Osteoblast (primary cell): ENCODE measurements at places on chromosomes 3 and 15. TPM values are rescaled to one million over a fixed set of nuclear protein-coding genes. Genes with fewer than 3 reads are reported as not detected.

GRCh38 chr3:143226678-143227291 is 107.2 kb downstream of the CHST2 start:
- no peak for DNase-seq

DNA sequence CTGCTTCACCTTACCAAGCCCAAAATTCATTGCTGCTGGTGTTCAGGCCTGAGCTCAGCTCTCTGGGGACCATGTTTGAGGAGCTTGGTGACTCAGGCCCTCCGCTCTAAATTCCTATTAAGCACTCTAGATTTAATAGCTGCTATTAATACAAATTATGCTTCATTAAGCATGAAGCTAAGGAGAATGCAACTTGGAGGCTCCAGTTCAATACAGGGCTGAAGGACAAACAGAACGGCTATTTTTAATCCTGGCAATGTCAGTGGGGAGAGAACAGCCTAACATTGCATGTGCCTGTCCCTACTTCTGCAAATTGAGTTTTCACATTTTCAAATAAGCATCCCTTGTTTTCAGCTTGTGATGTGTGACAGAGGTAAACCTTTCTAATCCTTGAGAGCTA is 80.1 kb upstream of the TRIM42 start:
- DNase-seq = no peak

DNA sequence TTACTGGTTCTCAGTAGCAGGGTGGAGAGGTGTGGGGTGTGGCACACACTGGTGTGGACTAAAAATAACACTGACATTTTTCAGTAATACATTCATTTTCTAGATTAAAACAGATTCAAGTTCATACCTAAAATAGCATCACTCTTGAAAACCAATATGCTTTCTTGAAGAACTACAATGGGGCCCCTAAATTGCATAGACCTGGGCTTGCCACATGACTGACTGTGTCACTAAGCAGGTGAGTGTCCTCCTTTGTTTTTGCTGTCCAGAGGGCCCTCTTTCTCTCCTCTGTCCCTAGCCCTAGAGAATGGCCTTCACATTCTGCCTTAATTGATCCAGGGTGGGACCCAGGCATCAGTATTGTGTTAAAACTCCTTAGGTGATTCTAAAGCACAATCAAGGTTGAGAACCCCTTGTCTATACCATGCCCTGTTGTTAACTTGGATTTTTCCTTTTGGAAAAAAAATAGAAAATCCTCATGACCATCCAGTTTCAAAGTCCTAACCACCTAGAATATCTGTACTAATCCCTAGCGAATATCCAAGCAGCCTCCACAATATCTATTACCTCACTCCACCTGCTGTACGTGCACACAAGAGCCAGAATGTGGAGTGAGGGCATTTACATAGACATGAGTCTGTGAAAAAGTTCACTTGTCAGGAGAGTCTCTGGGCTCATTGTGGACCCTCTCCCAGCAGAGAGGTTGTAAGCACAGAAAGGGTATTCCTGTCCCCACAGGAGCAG is 18.7 kb upstream of the TMEM41A start:
- DNase-seq = peak; percentile 6

DNA sequence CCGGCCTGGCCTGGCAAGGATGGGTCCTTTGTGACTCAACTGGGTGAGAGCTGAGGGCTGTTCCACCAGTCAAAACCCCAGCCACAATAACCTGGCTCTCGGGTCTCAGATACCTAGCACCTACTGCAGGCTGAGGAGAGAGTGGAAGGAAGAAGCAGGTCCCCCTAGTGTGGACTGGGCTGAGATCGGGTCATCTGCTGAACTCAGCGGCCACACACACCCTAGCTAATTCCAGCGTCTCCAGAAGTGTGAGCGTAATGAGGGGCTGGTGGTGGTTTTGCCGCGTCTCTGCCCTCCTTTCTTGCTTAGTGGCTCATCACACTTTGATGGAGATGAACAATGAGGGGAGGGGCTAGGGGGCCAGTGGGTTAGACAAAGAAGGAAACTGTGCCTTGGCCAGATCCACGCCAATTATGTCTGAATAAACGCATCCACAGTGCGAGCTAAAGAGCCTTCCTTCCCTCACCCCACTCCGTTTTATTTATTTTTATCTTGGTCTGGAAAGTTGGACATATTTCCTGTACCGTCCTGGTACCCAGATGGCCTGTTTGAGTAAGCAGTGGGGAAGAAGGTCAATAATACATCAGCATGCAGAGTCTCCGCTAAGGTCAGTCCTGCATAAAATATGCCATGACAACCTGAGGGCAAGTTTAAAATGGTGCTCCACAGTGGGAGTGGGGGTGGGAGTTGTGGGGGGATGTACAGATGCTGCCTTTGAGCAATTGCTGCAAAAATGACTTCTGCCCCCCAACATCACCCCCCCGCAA is 370.0 kb downstream of the WDR72 start:
- DNase-seq = no peak

DNA sequence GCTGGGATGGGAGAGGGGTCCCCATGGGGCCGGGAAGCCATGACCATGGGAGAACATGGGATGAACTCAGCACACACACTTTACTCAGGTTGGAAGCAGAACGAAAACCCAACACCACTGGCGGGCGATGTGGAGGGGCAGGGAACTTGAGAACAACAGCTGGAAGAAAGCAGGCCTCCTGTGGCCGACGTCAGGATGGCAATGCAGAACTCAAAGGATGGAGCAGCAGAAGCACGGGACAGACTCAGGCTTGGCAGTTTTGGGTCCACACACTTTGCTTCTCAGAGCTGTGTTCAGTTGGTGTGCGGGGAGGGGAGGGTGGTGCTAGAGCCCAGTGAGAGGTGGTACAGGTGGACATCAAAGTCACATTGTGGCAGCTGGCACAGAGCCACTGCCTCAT is 80.7 kb downstream of the SEC22A start:
- DNase-seq = no peak

DNA sequence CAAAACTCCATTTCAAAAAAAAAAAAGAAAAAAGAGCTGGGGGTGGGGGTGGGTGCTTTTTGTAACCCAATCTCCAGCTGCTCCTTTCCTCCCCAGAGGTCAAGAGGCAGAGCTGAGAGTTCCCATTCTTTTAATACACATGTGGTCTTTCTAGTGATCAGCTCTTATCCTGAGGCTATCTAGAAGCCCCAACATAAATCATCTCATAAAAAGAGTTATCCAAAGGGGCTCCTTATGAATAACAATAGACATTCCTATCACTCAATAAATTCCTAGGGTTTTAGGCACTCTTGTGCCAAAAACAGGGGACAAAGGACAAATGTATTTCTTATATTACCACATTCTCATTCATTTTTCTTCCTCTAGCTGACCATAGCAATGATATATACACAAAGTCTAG is 25.1 kb upstream of the GAP43 start:
- no peak for DNase-seq

DNA sequence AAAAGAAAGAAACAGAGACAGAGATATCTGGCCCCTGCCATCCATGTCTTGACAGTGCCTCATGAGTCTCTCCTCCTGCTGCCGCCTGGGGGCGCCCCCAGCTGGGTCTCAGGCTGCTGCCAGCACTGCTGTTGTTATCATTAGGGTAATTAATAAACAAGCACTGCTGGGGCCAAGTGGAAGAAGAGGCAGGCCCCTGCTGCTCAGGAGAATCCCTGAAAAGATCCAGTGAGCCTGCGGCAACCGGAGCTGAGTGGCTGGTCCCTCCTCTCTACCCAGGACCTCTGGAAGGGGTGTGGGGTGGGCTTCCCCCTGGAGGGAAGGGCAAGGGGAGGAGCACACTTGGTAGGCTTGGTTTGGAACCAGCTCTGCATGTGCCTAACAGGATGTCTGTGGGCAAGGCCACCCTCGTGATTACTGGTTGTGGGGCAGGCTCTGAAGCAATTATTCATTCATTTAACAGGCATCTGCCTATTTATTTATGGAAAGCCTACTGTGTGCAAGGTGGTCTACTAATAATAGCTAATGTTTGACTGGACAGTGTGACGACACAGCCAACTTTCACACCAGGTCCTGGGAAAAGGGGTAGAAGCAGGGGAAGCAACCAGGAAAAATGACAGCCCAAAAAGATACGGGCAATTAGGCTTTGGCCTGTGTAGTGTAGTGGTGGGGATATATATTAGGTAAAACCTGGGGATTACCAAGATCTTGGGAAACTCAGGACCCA is 1.2 kb upstream of the TYRO3 start:
- DNase-seq = peak; percentile 97

GRCh38 chr3:155064920-155065319 is 15.2 kb upstream of the MME start:
- DNase-seq = no peak

DNA sequence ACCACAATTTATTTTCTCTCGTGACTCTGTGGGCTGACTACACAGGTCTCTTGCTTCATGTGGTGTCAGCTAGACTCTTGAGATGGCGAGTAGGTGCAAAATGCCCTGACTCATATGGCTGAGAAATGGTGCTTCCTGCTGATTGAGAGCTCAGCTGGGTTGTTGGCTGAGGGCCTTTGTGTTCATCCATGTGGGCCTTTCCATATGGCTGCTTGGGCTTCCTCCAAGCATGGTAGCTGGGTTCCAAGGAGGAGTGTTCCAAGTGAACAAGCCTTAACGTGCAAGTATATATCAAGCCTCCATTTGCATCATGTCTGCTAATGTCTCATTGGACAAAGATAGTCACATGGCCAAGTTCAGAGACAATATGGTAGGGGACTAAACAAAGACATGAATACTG is 164.0 kb downstream of the PDCD6IP start:
- DNase-seq = no peak

DNA sequence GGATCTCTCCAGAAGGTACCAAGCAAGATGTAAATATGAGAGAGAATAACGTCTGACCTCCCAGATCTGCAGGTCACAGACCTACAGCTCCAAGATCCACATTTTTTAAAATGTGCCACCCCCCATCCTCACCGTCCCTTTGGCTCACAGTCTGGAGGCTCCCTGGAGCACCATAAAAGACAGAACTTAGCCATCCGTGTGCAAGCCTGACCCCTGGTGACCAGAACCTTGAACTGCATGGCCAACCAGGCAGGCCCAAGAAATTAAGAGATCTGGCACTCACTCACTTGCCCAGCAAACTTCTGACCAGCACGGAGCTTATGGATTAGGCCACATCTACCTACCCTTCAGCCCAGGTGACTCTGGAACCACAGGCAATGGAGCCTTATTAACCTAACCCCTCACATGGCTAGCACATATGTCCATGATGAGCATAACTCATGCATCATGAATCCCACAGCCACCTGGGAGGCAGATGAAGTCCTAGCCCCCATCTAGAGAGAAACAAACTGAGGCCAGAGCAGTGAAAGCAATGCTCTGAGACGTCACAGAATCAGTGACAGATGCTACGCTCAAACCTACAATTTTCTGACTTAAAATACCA is 275.3 kb downstream of the UACA start:
- DNase-seq = no peak

DNA sequence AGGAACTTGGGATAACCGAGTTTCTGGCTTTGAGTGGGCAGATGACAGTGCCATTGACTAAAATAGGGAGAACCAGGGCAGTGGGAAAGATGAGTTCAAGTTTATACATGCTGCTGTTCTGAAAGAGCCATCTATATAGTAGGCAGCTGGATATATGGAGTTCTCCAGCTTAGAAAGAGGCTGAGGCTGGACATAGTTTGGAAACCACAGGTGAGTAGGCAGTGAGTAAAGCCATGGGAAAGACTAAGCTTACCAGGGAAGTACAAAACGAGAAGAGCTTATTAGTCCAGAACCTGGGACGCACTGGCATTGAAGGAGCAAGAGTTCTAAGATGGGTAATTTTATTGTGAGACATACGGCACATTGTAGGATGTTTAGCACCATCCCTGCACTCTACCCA is 54.2 kb downstream of the MSL2 start:
- no peak for DNase-seq

DNA sequence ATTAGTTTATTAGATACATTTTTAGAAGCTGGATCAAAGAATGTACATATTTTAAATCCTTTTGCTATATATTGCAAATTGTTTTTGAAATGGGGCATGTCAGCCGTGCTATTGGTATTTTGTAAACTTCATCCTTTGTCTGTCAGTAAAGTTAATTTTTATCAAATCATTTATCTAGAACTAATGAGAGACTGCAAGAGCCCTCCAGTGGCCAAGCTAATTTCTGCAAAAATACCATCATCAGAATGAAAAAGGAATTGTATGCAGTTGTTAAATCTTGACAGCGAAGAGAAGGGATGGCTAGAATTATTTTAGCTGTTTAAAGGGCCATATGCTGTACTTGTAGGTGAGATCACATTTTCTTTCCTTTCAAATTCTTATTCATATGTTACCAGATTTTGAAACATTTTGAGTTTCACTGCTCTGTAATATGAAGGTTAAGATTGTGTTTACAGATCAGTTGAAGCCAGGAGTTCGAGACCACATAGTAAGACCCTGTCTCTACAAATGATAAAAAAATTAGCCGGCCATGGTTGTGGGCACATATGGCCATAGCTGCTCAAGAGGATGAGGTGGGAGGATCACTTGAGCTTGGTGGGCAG is 8.1 kb upstream of the CLDN11 start:
- peak; percentile 76 for DNase-seq

DNA sequence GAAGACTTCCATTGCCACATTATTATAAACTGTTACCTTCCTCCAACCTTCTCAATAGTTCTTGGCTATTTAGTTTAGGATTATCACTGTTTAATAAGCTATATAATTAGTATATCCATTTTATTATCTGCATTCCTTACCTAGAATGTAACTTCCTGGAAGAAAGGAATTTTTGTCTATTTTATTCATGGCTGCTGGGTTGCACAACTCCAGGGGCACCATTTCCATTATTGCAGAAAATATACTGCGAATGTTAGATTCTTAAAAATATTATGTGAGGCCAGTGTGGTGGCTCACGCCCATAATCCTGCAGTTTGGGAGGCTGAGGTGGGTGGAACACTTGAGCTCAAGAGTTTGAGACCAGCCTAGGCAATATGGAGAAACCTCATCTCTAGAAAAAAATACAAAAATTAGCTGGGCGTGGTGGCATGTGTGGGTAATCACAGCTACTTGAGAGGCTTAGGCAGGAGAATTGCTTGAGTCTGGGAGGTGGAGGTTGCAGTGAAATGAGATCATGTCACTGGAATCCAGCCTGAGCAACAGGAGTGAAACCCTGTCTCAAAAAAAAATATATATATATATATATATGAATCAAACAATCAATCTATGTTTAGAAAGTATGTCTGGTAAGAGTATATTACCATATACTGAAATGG is 19.9 kb downstream of the CLDN1 start:
- DNase-seq = no peak

- DNase-seq = no peak
Observed at GRCh38 chr15:90058775-90059174, 43.5 kb downstream of the IDH2 start.

GRCh38 chr3:141875893-141876380 is 506 bp upstream of the ATP1B3 start:
- no peak for DNase-seq

- DNase-seq = no peak
Observed at GRCh38 chr15:78207641-78208340, 26.6 kb downstream of the ACSBG1 start.

GRCh38 chr15:39623529-39623931 is 42.7 kb downstream of the THBS1 start:
- no peak for DNase-seq

GRCh38 chr15:76161153-76162035 is 101.6 kb downstream of the TMEM266 start:
- DNase-seq = peak; percentile 79

The PRTG gene
- total RNA-seq = 4.7 and 5.6 TPM in 2 replicates

The NCBP2 gene
- 43.1 and 43.9 TPM in 2 replicates for total RNA-seq

The C3orf22 gene
- total RNA-seq = not detected in 2 replicates

The TMEM212 gene
- not detected in 2 replicates for total RNA-seq

The ULK3 gene
- 19.4 and 21.4 TPM in 2 replicates for total RNA-seq

The GOLGA8R gene
- total RNA-seq = 2.4 and 3.3 TPM in 2 replicates

The IL17RE gene
- 0.29 and 0.72 TPM in 2 replicates for total RNA-seq

The HYAL3 gene
- total RNA-seq = 1.8 and 4.1 TPM in 2 replicates

The INSYN1 gene
- 3.8 and 4.7 TPM in 2 replicates for total RNA-seq

The MUC13 gene
- total RNA-seq = not detected in 2 replicates

The FSIP1 gene
- total RNA-seq = 2.1 and 3.6 TPM in 2 replicates

The WDR93 gene
- total RNA-seq = under 0.01 and 0.36 TPM in 2 replicates
